ENCODE measurements at places on chromosomes 12 and 14.

GRCh38 chr12:27331291-27331926, 1.2 kb upstream of the BMAL2 start:
- H3K36me3 ChIP-seq: no peaks in the 10 kb centered on the region
- H3K4me1 ChIP-seq: peaks cover 5% of the 10 kb centered on the region
- H3K27me3 ChIP-seq: peaks cover 14% of the 10 kb centered on the region
- no peak for DNase-seq
- no peak overlapping the region for H3K4me3 ChIP-seq
- no peak overlapping the region for H3K27ac ChIP-seq

DNA sequence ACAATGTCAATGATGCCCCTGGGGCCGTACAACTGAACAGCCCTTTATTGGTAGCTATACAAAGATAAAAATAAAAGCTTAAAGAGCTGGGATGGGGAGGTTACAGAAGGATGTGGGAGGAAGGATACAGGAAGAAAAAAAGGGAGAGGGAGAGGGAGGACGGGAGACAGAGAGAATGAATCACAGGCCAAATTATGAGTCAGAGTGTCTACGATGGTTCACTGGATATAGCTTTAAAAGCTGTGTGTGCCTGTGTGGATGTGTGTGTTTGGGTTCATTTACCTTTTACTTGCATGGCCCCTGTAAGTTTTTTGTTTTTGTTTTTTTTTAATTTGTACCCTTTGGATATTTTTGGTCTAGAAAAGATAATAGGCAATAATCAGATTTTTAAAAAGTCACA, 111.9 kb downstream of the CCDC60 start:
- no peak overlapping the region for H3K4me3 ChIP-seq
- H3K27ac ChIP-seq: no peak overlapping the region
- no peak for DNase-seq
- H3K36me3 ChIP-seq: no peaks in the 10 kb centered on the region
- H3K27me3 ChIP-seq: no peaks in the 10 kb centered on the region

GRCh38 chr14:81285245-81285644, 64.5 kb upstream of the GTF2A1 start:
- DNase-seq: no peak
- H3K27me3 ChIP-seq: no peaks in the 10 kb centered on the region
- no peaks in the 10 kb centered on the region for H3K4me1 ChIP-seq
- H3K36me3 ChIP-seq: no peaks in the 10 kb centered on the region

- H3K27me3 ChIP-seq: no peaks in the 10 kb centered on the region
- no peak for DNase-seq
- H3K36me3 ChIP-seq: no peaks in the 10 kb centered on the region
Observed at GRCh38 chr12:68499616-68500015, 111.1 kb upstream of the RAP1B start.

DNA sequence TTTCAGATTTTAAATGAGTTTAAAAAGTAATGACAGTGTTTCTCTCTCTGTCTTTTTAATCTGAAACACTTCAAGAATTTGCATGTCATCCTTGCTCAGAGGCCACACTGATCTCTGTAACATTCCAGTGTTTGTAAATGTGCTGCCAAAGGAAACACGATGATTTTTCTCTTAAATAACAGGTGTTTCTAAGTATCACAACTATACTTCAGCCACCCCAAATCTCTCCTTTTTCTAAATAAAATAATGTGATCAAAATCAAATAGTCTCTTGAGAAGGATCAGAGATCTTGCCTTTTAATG, 3.3 kb upstream of the GALC start:
- no peaks in the 10 kb centered on the region for H3K27me3 ChIP-seq
- no peaks in the 10 kb centered on the region for H3K4me1 ChIP-seq
- no peak overlapping the region for H3K27ac ChIP-seq

DNA sequence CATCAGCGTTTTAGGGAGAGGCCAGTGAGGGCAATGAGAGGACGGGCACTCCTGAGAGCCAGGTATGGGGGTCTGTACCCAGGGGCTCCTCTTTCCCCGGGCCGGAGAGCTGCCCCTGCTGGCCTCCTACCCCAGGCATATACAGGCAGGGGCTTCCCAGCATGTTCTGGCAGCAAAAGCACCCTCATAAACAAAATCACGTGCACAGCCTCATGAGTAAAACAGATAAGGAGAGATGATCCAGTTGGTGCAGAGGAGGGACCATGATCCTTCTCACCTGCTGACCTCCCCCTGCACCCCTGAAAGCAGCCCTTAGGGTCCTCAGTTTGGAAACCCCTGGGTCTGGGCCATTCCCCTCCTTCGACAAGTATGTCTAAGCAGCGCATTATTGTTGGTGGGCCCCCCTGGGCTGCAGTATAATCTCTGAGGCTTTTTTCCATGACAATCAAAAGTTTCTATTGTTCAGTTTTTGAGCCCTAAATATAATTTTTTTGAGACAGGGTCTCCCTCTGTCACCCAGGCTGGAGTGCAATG, 5.0 kb upstream of the KRT4 start:
- H3K27me3 ChIP-seq: no peaks in the 10 kb centered on the region
- H3K36me3 ChIP-seq: no peaks in the 10 kb centered on the region
- no peak for DNase-seq
- no peaks in the 10 kb centered on the region for H3K4me1 ChIP-seq
- no peak overlapping the region for H3K27ac ChIP-seq
- no peak overlapping the region for H3K4me3 ChIP-seq

DNA sequence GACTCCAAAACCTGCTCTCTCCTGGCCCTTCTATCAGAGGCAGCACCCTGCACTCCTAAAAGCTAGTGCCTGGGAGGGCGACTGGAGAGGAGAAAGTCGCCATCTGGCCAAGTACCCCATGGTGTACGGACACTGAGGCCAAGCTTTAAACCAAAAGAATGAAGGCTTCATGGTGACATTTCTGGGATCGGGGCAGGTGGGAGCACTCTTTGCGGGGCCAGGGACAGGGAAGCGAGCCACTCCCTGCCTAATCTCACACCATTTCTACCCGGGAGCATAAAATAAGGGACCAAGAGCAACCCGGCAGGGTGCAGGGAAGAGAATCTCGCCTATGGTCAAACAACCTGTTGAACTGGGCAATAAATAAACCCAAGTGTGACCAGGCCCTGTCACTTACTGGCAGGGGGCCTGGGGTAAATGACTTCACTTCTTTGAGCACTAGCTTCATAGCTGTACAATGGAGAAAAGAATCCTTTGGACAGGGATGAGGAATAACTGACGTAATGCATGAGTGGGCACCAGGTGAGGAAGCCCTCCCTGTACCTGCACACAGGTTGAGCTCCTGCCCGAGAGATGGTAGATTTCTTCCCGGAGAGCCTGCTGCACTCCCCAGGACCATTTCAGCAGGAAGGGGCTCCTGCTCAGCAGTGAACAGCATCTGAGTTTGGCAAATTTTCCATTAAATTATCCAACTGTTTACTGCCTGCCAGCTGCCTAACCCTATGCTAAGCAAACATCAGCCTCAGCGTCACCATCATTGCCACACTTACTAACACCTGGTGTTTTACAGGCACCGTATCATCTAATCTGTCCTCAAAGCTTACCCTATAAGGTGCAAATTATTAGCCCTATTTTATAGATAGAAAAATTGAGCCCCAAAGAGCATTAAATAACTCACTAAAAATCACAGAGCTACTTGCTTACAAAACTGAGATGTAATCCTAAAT, 2.0 kb downstream of the SERPINA1 start:
- no peaks in the 10 kb centered on the region for H3K36me3 ChIP-seq
- H3K4me3 ChIP-seq: no peak overlapping the region
- H3K4me1 ChIP-seq: peaks cover 21% of the 10 kb centered on the region

DNA sequence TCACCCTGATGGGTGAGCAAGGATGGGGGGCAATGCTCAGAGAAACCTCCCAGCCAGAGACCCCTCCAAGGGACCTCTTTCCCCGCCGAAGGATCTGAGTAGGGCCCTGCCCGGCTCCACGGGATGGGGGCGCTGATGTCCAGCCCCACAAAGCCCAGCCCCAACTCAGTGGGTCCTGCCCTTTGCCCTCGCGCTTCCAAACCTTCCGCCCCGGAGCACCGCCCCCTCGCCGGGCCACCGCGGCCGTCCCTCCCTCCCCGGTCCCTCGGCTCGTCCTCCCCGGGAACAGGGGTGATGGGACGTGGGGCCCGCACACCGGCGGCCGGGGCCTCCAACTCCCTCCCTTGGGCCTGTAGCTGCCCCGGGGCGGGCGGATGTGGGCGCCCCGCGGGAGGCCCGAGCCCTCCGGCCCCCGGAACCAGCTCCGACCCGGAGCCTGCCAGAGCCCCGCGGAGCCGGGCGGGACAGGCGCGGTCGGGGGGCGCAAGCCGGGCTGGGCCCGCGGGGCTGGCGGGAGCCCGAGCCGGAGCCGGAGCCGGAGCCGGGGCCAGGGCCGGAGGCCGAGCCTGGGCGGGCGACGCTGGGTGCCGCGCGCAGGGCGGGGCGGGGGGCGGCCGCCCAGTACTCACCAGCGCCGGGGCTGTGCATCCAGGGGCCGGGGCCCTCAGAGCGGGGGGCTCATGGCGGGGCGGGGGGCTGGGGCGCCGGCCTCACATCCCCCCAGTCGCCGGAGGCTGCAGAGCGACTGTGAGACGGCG, 386 bp downstream of the HDAC7 start:
- peak overlapping the region; percentile 67 for H3K4me3 ChIP-seq
- peaks cover 37% of the 10 kb centered on the region for H3K4me1 ChIP-seq
- H3K36me3 ChIP-seq: no peaks in the 10 kb centered on the region

DNA sequence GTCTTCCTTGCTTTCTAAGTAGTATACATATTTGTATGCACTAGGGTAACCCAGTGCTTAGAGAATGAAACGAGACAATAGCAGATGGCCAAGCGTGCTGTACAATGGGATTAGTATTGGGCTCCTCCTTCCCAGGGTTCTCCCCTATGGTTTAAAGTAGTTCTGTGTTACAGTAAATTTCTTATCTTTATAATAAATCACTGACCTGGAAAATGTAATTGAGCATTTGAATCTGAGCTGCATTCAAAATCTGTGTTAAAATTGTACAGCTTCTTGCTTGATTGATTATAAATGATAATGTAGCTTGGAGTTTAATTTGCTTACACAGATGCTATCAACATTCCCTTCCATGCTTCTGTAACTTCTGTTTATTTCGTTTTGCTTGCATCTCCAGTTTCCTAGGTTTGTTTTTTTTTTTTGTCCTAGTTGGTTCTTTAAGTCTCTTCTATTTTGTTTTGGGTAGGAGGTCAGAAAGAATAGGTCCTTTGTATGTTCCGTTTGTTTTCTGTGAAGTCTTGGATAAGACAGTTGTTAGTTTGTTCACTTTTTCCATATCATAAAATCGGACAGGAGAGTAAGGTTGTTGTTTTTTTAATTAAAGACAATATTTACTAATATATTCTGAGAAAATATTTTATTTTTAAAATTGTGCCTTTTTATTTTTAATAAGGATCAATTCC, 171.2 kb downstream of the ERC1 start:
- no peak overlapping the region for H3K4me3 ChIP-seq
- no peak overlapping the region for H3K27ac ChIP-seq
- H3K27me3 ChIP-seq: no peaks in the 10 kb centered on the region
- H3K36me3 ChIP-seq: no peaks in the 10 kb centered on the region

DNA sequence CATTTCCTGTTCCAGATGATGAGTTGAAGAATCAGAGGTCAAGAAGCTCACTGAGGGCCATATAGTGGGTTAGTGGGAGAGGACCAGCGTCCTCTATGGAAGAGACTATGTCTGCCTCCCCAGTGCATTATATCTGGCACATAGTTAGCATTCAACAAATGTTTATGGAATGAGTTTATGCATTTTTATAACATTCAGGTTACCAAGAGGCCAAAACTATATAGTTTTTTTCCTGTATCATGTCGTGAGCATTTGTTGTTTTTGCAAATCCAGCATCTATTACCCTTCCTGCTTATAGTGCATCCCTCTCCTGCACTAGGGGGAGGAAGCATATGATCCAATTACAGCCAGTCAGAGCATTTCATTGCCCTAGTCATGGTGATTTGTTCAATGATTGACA, 60.6 kb downstream of the SUDS3 start:
- no peaks in the 10 kb centered on the region for H3K4me1 ChIP-seq
- no peaks in the 10 kb centered on the region for H3K27me3 ChIP-seq
- no peaks in the 10 kb centered on the region for H3K36me3 ChIP-seq
- no peak overlapping the region for H3K4me3 ChIP-seq

DNA sequence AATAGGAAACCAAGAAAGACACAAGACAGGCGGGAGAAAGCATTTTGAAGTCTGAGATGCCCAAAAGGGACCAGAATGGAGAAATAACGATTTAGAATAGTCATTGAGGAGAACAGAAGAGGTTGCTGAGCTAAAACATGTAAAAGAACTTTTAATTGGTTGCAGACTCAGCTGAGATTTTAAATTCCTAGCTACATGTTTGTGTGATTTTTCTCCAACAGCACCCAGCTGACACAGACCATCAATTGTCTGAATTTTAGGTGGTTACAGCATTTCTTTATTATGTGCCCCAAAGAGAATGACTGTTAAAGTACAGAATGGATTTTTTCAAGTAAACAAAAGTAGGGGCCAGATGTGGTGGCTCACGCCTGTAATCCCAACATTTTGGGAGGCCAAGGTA, 50.3 kb downstream of the BAZ1A start:
- H3K27ac ChIP-seq: no peak overlapping the region
- no peak for DNase-seq
- H3K27me3 ChIP-seq: no peaks in the 10 kb centered on the region
- H3K4me3 ChIP-seq: no peak overlapping the region
- no peaks in the 10 kb centered on the region for H3K4me1 ChIP-seq

DNA sequence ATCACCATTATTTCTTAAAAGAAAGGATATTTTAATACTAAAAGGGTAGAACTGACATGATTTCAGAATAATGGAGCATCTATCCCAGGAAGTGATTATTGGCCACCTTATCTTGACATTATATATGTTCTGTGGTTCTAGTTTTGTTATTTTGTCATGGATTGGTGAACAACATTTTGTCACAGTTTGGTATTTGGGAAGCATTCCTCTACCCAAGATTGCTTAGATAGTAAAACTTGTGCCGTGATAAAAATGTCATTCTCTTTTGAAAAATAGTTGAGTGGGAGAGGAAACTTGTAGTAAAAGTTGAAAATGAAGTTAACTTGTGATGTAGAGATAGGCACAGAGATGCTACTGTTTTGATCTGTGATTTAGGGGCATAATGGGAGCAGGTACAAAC, 65.7 kb downstream of the TMX1 start:
- no peak overlapping the region for H3K4me3 ChIP-seq
- H3K36me3 ChIP-seq: no peaks in the 10 kb centered on the region
- no peak for DNase-seq
- no peaks in the 10 kb centered on the region for H3K27me3 ChIP-seq
- no peaks in the 10 kb centered on the region for H3K4me1 ChIP-seq
- H3K27ac ChIP-seq: no peak overlapping the region

- no peak for DNase-seq
- H3K4me1 ChIP-seq: peaks cover 6% of the 10 kb centered on the region
- H3K4me3 ChIP-seq: no peak overlapping the region
- no peak overlapping the region for H3K27ac ChIP-seq
- H3K36me3 ChIP-seq: no peaks in the 10 kb centered on the region
- H3K27me3 ChIP-seq: peaks cover 22% of the 10 kb centered on the region
Observed at GRCh38 chr14:102249041-102249440, 55.9 kb downstream of the MOK start.

GRCh38 chr14:64465831-64466554, 694 bp downstream of the AKAP5 start:
- no peaks in the 10 kb centered on the region for H3K27me3 ChIP-seq
- DNase-seq: no peak

DNA sequence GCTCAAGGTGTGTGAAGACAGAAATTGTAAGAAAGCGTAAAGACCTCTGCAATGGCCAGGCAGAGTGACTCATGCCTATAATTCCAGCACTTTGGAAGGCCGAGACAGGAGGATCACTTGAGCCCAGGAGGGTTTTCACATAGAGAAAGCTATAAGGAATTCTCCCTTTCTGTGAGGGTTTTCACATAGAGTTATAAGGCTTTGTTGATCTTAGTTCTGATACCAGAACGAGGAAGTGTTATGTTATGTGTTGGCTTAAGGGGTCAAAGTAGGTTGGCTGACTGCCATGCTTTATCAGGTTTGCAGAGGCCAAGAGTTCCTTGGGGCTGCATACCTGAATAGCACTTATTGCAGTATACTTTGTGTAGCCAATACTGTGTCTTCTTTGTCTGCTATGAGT, 139.1 kb downstream of the ERC1 start:
- H3K36me3 ChIP-seq: no peaks in the 10 kb centered on the region
- H3K4me3 ChIP-seq: no peak overlapping the region
- H3K27ac ChIP-seq: no peak overlapping the region

Data from H1 (cell line).